ENCODE measurements at places on chromosomes 2 and 18. TPM values are rescaled to one million over a fixed set of nuclear protein-coding genes. Genes with fewer than 3 reads are reported as not detected.

The FAP gene
- polyA plus RNA-seq, result 12.9 TPM

The ST6GAL2 gene
- 12.8 TPM for polyA plus RNA-seq

The HOXD8 gene
- 217 TPM for polyA plus RNA-seq

The SMYD1 gene
- not detected for polyA plus RNA-seq

The GPR55 gene
- 0.24 TPM for polyA plus RNA-seq

The IL36G gene
- polyA plus RNA-seq, result not detected

The DSG1 gene
- polyA plus RNA-seq, result 0.07 TPM

The IL1R2 gene
- polyA plus RNA-seq, result 0.43 TPM

The TXNL4A gene
- 80.6 TPM for polyA plus RNA-seq

The CRYBA2 gene
- not detected for polyA plus RNA-seq

The TCF23 gene
- polyA plus RNA-seq, result 0.62 TPM

The CHRNG gene
- 0.74 TPM for polyA plus RNA-seq

The MAP2 gene
- 28.6 TPM for polyA plus RNA-seq

The NEU4 gene
- 1.3 TPM for polyA plus RNA-seq

The ASAP2 gene
- 64.4 TPM for polyA plus RNA-seq

The VWA3B gene
- polyA plus RNA-seq, result 0.72 TPM

The EFEMP1 gene
- 107 TPM for polyA plus RNA-seq

The ALMS1 gene
- polyA plus RNA-seq, result 38.6 TPM

The SPP2 gene
- not detected for polyA plus RNA-seq

The SULT1C4 gene
- 47.8 TPM for polyA plus RNA-seq

The RAB6C gene
- polyA plus RNA-seq, result not detected

The UGT1A3 gene
- not detected for polyA plus RNA-seq

The CD226 gene
- polyA plus RNA-seq, result 2.5 TPM

The DPYSL5 gene
- 4.9 TPM for polyA plus RNA-seq

The SLC23A3 gene
- 14.0 TPM for polyA plus RNA-seq

The EFHD1 gene
- polyA plus RNA-seq, result 55.8 TPM

The RAPH1 gene
- polyA plus RNA-seq, result 16.0 TPM

The LIMS3 gene
- polyA plus RNA-seq, result 6.3 TPM

The SPATA3 gene
- not detected for polyA plus RNA-seq

The FOXD4L1 gene
- 0.19 TPM for polyA plus RNA-seq

The DUSP19 gene
- 5.8 TPM for polyA plus RNA-seq

The NTSR2 gene
- not detected for polyA plus RNA-seq

The ANKRD62 gene
- not detected for polyA plus RNA-seq

The TWIST2 gene
- 4.0 TPM for polyA plus RNA-seq

The MAP3K19 gene
- 0.78 TPM for polyA plus RNA-seq

Measured in right renal cortex interstitium (tissue), 3 donors.